ENCODE measurements at places on chromosomes 16 and 17.

DNA sequence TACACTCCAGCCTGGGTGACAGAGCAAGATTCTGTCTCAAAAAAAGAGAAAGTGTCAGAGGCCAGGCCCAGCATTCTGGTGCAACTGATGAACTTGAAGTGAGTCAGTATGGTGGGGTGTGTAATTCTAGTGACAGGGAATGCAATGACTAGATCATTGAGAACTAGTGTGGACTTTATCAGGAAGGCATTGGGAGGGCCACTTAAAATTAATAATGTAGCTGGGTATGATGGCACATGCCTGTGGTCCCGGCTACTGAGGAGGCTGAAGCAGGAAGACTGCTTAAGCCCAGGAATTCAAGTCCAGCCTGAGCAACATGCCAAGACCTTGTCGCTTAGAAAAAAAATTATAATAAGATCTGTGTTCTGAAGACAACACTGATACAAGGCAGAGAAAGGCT lies 90.8 kb downstream of the STX8 start:
- no peak for DNase-seq

DNA sequence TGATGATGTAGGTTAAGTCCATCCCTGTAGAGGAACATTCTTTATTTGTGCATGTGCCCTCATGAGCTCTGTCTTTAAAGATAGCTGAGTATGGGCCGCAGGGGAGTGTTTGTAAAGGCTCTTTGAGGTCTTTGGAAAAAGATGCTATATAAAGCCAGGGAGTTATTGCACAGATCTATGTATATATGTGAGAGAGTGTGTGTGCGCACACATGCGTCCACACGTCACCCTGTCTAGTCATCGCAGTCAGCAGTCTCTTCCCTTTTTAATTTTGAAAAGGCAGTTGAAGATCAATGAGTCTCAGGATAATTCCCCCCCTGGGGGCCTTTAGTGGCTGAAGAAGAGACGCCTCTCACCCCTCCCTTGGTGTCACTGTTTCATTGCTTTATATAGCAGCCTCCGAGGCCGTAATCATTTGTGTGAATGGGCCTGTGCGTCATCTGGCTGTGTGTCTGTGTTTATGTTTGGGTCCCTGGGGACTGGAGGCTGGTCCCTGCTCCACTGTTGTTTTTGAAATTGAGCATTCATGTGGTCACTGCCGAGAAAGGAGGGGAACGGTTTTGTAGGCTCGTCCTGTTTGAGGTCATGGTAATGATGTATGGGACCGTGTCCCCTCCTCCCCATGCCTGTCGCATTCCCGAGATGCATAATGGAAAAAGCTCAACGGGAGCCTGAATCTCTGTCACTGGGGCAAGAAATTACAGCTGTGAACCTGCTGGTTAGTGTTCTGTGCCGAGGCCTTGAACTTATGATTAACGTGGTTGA lies 143.9 kb downstream of the SNX29 start:
- DNase-seq, result no peak

DNA sequence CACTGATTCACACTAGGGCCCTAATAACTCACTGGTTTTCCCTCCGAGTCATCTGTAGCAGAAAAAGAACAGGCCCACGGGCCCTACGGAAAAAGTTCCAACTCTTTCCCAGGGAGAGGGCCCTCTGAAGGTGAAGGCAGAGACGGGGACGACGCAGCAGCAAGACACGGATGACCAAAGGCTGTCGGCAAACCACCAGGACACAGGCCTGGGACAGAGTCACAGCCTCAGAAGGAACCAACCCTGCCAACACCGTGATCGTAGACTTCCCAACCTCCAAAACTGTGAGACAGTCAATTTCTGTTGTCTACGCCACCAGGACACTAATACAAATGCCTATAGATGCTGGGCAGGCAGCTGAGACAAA lies 5.2 kb upstream of the SPHK1 start:
- DNase-seq, result no peak

DNA sequence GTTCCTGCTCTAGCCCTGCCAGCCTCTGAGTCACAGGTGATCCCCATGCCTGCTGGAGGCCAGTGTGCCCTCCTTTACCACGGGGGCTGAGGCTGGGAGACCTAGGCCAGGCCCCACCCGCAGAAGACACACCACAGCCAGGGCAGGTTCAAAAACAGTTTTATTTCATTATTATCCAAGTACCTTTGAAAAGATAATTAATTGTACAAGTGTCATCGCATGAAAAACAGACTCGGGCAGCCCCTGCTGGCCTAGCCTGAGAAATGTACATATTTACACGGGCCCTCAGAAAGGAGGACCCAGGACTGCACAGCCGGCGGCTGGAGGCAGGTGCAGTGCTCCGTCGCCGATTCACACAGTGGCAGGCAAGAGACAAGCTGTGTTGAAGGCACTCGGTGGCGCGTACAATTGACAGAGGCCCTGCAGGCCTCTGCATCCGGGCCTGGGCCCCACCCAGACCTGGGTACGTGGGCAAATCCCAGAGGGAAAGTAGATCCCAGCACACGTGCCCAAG lies 4.4 kb downstream of the PDIA2 start:
- no peak for DNase-seq

GRCh38 chr17:46833840-46834208 lies 15.3 kb upstream of the WNT3 start:
- DNase-seq, result no peak

Data from HuH-7.5 (cell line).